Dermis blood vessel endothelial cell (primary cell): ENCODE measurements at places on chromosomes 4 and X.

DNA sequence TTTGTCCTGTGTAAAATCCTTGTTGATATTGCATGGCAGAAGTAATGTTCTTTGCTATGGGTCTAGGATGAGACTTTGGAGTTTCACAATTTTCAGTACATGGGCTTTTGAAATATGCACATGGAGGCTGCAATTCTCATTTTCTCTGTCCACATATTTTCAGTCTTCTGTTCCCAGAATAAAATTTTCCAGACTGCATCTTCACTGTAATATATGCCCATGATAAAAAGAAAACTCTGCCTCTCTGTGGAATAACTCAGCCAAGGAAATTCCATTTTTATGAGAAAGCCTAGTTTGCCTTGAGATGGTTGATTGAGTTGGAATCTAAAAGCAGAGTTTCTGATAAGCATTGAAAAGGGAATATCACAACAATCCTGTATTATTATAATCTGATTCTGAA lies 601.4 kb upstream of the AADAT start:
- DNase-seq: no peak

DNA sequence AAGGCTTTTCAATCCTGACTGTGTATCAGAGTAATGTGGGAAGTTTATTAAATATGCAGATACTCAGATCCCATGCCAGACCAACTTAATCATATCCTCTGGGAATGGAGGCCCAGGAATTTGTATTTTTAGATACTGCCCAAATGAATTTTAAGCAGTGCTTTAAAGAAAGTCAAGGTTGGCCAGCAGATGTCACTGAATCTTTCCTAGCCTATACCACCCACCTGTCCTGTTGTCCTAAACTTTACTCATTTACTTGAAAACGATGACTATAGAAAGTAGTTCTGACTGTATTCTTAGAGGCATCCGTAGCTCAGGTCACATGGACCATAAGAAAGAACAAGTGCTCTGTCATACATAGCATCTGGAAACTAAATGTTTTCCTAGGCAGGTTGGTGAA lies 79.9 kb downstream of the AMOT start:
- no peak for DNase-seq

- no peak for DNase-seq
Measured at GRCh38 chr4:122707497-122707896, 25.0 kb upstream of the BBS12 start.

DNA sequence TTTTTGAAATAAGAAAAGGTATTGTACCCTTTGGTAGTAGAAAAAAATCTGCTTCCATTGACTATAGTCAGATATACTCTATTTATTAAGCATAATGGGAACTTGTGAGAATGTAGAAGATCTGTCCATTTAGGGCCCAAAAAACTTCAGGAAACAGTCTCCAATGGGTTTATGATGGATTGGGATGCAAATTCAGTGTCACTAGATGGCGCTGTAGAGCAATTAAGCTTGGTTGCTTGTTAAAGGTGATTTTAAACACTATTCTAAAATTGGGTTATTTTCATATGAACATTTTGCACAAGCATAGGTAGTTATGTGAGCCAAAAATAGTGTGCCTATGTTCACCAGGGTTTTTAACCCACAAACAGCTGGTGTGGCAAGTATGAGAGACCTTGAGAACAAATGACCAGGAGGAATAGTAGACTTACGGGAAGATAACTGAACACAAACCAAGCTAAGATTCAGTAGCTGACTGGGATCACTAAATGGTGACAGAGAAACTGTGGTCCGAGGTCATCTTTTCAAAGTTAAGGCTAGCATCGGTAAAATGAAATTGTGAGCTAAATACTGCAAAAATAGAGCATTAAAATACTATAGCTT lies 80.3 kb upstream of the LSM6 start:
- DNase-seq: peak; percentile 82

DNA sequence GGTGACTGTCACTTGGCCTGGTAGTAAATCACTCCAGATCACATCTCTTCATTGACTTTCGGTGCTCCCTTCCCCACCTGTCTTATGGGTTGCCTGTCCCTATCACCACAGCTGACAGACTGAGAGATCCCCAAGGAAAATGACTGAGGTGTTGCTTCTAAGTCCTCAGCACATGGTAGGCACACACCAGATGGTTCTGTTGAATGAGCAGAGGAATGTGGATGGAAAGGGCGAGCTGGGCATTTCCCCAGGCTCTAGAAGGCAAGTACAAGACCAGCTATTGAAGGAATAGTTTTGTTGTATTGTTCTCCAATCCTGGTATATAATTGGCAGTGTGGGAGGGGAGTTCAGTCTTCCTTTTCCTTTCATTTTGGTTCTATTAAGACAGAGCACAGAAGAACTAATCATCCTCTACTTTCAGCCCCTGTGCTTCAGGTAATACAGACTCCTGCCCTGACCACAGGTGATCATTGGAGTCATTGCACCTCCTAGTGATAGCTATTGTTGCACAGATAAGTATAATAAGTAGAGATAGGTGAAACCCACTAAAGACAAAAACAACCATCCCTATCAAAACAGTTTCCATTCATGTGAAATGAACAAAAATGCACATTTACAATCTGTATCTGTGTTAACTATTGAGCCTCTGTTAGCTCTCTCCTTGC lies 158.6 kb downstream of the TRAM1L1 start:
- no peak for DNase-seq

- no peak for DNase-seq
Measured at GRCh38 chrX:39764441-39764914, 333.3 kb downstream of the BCOR start.

GRCh38 chr4:150176547-150176946 lies 98.3 kb downstream of the DCLK2 start:
- no peak for DNase-seq

- DNase-seq: no peak
Measured at GRCh38 chrX:7076245-7076661, 71.3 kb upstream of the STS start.

GRCh38 chrX:153704021-153704526 lies 16.3 kb downstream of the SLC6A8 start:
- DNase-seq: no peak

GRCh38 chr4:107862658-107863057 lies 37.9 kb downstream of the SGMS2 start:
- DNase-seq: peak; percentile 96

DNA sequence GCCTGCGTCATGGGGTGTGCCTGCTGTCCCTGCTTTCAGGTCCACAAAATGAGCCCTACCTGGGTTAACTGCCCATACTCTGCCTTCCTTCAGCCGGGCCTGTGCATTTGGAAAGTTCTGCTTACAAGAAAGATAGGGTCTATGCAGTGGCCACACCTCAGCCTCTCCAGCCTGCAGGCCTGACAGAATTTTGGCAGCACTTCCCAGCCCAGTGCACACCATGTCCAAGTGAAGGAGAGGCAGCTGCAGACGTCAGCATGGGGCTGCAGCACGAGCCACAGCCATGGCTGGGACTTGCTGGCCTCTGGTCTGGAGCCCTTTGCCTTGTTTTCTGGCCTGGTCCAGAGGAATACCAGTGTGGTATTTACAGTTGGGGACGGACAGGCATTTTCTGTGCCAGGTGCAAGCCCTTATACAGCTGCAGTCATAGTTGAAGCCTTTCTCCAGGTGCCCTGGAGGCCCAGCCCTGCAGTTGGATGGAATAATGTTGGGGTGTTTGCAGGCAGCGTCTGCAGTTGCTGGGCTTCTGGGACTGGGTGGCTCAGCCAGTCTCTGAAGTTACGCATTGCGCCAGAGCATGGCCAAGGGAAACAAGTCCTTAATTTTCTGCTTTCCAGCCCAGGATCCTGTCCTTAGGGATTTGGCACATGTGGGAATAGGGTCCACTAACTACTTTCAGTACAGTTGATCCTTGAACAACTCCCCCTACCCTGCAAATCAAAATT lies 26.2 kb downstream of the JADE1 start:
- no peak for DNase-seq

DNA sequence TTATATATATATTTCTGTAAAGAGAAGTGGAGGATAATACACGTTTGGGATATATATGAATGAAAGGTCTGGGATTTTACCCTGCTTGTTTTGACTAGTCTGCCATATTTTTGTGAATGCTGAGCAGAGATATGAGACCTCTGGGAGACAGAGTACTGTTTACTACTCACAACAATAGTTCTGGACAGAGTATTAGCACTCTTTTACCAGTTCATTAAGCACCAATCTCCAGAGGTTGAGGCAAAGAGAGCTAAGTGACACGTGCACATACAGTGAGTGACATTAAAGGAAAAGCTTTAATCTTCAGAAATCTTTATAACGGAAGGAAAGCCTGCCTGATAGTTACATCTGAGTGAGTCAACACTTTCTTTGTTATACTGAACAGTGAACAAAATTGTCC lies 1452.7 kb upstream of the TENM3 start:
- no peak for DNase-seq

DNA sequence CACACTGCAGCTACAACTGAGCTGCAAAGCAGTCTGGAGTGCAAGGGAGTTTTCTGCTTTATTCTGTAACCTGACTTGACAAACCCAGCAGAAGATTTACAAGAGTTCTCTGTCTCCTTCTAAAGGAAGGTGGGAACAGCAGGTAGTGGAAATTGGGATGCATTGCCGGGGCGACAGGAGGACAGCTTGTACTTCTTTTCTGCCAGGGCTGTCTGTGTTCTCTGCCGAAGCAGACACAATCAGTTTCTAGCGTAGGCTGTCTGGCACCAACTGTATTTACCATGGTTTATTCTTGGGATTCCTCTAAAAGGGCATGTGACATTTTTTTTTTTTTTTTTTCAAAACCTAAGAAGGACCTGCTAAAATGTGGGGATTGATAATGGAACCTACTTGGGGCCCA lies 190.8 kb upstream of the GK2 start:
- DNase-seq: no peak

GRCh38 chr4:127421437-127421836 lies 211.3 kb upstream of the INTU start:
- DNase-seq: no peak

GRCh38 chrX:74179071-74179470 lies 124.9 kb upstream of the ZCCHC13 start:
- DNase-seq: no peak

DNA sequence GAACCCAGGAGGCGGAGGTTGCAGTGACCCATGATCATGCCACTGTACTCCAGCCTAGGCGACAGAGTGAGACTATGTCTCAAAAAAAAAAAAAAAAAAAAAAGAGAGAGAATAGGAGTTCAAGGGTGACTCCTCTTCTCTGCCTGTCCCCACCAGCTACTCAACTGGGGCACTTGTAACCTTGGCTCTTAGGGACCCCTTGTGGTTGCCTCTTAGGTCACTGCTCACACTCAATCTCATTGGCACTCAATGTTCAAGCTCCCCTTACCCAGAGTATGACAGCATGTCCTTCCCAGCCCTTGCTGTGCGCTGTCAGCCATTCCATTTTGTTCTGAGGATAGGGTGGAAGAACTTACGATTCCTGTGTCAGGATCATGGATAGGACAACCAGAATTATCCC lies 82.4 kb upstream of the BEND4 start:
- DNase-seq: no peak

- no peak for DNase-seq
Measured at GRCh38 chrX:105695451-105695850, 126.9 kb upstream of the NRK start.

- no peak for DNase-seq
Measured at GRCh38 chr4:186819342-186820086, 95.9 kb upstream of the FAT1 start.

GRCh38 chr4:67104145-67104544 lies 441.2 kb downstream of the CENPC start:
- no peak for DNase-seq

DNA sequence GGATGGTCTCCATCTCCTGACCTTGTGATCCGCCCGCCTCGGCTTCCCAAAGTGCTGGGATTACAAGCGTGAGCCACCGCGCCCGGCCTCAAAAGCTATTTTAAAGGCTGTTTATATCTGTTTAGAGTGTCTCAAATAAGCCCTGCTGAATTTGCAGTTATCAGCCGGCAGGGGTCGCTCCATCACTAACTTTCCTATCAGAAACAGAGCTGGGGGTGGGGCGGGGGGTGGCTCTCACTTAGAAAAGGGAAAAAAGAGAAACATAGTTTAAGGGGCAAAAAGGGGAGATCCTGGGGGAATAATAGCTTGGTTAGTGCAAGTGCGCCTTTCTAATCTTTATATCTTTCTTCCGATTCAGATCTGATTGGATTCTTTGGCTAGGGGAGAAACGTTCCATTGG lies 450.7 kb downstream of the UBE2NL start:
- DNase-seq: no peak

GRCh38 chr4:165325732-165326512 lies 1.5 kb upstream of the MSMO1 start:
- DNase-seq: peak; percentile 65

DNA sequence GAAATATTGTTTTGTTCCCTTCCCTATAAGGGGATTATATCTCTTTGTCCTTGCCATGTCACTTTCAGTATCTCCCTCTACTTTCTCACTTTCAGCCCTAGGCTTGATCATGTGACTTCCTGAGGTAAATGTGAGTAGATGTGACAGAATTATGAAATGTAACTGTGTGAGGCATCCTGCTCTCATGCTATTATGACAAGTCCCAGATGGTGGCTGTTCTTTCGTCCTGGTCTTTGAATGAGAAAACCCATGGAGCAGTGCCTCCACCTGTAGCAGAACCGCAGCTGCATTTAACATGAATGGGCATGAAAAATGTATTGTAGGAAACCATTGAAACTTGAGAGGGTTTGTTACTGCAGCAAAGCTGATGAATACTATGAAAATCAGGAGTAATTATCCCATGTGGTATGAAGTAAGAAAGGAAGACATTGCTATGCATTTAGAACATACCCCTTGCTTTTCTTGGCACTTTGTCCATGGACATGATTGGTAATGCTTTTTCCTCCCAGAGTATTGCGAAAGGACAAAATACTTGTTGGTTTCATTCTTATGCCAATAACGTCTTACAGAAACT lies 202.2 kb upstream of the GPRIN3 start:
- DNase-seq: peak; percentile 37

GRCh38 chrX:37817176-37817575 lies 30.2 kb downstream of the DYNLT3 start:
- DNase-seq: no peak

GRCh38 chr4:1413687-1414479 lies 7.6 kb upstream of the NKX1-1 start:
- no peak for DNase-seq

DNA sequence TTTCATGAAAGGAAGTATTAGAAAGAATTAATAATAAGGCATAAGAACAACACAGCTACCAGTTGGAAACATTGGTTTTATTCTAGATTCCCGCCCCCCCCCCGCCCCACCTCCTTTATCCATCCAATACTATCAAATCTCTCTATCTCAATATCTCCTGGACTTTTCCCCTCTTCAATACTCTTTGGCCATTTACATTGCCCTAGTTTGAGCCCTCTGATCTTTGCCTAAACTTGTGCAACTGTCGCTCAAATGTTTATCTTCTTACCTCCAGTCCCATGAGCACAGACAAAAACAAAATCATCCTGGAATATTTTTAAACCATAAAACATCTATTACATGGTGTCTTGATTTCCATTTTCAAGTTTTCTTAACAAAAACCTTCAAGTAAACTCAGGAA lies 488.2 kb downstream of the KLHL13 start:
- DNase-seq: no peak

- no peak for DNase-seq
Measured at GRCh38 chr4:71138007-71138615, 144.7 kb downstream of the DCK start.
